ENCODE measurements at places on chromosomes 2 and 18.

DNA sequence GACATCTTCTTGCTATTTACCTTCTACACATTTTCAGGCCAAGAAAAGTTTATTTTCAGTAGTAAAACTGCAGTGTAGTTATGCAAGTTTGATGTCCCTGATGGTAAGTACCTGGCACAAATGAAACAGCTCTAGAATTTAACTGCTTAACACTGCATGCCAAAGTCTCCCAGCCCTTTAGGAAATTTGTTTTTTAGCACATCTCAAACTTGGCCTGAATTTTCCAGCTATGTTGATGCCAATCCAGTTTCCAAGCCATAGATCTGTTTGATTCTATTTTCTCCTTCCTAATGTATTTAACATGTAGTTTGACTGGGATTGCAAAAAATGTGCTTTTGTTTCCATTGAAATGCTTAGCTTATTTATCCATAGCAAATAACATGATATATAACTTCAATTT is 29.3 kb upstream of the ZNF385B start:
- DNase-seq, result no peak

- no peak for DNase-seq
Observed at GRCh38 chr2:67476809-67477790, 80.0 kb downstream of the ETAA1 start.

- no peak for DNase-seq
Observed at GRCh38 chr2:86398500-86399474, 42.4 kb upstream of the KDM3A start.

- DNase-seq, result peak; percentile 24
Observed at GRCh38 chr2:102473020-102473419, at the start of gene SLC9A4. Gene SLC9A4 (plus strand): TSS chr2:102473226. CDS start chr2:102473760, 534 bp downstream.

GRCh38 chr2:37020212-37020886 is 54.0 kb upstream of the STRN start:
- DNase-seq, result no peak

DNA sequence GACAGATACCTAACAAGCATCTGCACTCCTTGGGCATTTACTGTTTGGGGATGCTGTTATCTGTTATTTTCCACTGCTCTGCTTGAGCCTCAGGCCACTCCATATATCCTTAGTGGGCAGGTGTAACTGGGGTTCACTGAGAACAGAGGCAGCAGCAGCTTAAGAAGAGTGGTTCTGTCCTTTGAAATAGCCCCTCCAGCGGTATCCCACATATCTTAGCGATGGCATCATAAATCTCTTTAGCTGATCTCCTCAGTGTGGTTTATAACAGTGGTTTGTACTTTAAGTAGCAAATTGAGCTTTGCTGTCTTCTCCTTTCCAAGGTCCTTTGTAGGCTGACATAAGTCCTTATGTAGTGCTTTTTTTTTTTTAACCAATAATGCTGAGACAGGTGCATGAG is 79.7 kb upstream of the RPRM start:
- DNase-seq, result no peak

DNA sequence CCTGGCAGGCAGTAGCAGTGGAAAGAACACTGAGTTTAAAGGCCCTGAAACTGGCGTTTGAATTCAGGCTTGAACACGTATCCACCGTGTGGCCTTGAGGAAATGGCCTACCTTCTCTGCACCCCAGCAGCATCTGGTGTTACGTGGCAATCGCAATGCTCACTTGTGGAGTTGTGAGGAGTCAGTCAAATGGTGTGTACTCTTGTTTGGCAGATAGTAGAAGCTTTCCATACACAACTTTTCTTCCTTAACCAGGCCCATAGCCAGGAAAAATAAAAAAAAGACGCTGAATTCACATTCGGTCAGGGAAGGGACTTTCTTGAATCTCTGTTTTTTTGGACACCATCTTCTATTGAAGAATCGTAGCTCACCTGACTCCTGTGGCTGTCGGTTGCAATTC is 1101.5 kb upstream of the KLHL29 start:
- DNase-seq, result no peak

- DNase-seq, result no peak
Observed at GRCh38 chr18:43877616-43878321, 600.5 kb upstream of the SYT4 start.

GRCh38 chr2:53865264-53865663 is 5.5 kb upstream of the GPR75 start:
- DNase-seq, result no peak

- DNase-seq, result no peak
Observed at GRCh38 chr2:47078541-47079482, 76.3 kb downstream of the STPG4 start.

- DNase-seq, result no peak
Observed at GRCh38 chr2:126793885-126794613, 104.6 kb upstream of the TEX51 start.

DNA sequence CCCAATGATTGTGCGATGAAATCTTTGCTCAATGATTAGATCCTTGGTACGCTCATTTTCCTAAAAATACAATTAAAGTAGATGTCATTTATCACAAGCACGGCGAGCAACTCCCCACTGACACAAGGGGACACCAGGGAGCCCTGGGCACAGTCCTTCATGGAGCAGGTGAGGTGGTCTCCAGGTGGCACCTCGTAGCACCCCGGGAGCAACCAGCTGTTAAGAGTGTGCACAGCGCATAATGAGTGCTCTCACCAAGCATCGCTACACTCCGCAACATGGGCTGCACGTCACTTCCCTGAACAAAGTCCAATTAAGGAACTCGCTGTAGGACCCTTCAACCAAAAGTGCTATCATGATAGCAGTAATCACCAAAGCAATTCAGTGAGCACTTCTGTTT is 59.8 kb downstream of the ANO7 start:
- no peak for DNase-seq

GRCh38 chr2:46451131-46451711 is 28.1 kb upstream of the TMEM247 start:
- no peak for DNase-seq

DNA sequence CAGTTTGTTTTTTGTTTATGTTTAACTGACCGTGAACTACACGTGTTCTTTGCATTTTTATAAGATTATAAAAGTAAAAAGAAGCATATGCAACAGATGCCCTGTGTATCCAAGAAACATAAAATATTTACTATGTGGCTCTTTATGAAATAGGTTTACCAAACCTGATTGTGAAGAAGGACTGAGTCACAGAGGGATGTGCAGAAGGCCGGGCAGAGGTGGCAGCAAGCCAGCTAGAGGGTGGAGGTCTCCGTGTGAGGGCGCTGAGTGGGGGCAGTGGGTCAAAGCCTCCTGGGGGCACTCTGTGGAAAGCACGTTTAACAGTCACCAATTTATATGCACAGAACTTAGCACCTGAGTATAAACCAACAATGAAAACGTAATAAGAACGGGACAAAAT is 97.2 kb downstream of the TMEM18 start:
- no peak for DNase-seq

DNA sequence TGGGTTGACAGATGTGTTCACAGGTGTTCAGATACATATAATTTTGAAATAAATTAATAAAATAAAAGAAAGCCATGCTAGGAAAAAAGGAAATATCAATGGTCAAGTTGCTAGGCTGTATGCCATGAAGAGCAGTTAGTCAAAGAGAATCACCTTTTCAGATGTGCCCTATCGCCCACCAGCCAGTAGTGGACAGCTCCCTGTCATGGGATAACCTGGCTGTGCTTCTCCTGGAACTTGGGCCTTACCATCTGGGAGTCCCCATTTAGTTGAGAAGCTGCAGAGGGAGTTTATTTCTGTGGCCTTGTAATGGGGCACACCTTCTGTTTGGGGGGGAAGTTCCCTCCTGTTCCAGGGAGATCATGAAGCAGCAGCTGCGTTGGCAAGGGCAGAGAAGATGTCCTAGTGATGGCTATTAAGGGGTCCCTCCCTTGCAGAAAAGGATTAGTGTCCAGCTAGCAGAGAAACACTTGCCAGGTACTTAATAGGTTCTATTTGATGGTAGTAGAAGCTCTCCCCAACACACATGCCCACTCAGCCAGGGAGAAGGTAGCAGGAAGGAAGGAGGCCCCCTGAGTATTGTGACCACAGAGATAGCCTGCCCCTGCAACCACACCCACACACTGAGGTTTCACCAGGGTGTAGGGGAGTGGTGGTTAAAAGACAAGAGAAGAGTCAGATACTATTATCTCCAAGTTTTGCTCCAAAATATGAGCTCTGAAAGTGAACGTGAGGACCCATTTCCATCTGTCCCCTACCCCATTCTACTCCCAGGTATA is 117.7 kb downstream of the B3GNT2 start:
- no peak for DNase-seq

DNA sequence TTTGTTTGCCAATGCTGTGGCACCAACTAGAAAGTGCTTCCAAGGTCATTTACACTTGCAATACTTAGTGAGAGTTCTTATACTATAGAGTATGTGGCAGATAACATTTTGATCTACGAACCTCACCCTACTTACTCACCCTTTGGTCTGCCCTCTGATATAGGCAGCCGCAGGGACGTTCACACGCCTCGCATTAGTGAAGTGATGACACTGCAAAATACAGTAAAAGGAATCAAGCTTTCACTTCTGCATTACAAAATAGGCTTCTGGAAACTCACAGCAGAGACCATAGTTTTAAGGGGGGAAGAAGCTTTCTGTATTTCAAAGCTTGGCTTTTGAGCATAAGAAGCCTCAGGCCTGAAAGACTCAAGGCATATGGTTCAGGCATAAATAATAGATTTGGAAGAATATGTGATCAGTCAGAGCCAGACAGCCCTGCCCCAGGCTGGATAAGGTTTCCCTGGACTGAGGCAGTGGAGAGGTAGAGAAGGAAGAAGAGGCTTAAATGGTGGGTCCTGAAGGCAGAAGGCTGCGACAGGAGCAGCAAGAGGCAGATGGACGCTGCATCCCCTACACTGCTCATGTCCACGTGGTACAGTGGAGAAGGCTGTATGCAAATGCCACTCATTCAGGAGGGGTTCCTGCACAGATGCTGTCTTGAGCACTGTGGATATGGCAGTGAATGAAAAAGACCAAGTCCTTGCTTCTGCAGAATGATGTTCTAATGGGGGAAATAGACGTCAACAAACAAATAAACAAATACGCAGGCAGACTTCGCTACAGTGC is 63.1 kb downstream of the FECH start:
- DNase-seq, result no peak

- DNase-seq, result no peak
Observed at GRCh38 chr2:100380681-100381080, 36.8 kb downstream of the CHST10 start.

- DNase-seq, result no peak
Observed at GRCh38 chr2:236170590-236171165, 2.5 kb upstream of the GBX2 start.

DNA sequence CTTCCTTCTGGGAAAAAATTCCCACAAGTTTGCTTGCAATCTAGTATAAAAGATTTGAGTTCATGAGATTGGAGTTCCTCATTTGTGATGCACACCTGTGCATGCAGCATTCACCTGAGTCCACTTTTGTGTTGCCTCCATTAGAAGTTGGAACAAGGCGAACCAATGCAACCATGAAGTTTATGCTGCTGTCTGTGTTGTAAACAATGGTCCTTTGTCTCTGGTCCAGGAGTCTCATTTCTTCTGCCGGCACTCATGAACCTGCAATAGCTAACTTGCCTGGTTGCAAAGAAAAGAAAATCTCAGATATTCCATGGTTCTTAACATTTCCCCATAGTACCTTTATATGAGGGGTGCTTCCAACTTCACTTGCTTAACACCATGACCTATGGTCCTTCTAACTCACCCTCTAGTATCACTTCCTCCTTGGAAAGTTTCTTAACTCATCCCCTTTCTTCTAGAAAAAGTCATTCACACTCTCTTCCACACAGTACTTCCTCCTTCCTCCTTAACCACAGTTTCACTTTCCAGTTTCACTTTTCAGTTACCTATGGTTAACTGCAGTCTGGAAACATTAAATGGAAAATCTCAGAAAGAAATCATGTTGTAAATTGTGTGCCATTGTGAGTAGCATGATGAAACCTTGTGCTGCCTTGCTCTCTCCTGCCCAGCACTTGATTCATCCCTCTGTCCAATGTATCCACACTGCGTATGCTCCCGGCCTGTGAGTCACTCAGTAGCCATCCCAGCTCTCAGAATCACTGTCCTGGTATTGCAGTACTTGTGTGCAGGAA is 128.8 kb upstream of the TRIB2 start:
- DNase-seq, result no peak

DNA sequence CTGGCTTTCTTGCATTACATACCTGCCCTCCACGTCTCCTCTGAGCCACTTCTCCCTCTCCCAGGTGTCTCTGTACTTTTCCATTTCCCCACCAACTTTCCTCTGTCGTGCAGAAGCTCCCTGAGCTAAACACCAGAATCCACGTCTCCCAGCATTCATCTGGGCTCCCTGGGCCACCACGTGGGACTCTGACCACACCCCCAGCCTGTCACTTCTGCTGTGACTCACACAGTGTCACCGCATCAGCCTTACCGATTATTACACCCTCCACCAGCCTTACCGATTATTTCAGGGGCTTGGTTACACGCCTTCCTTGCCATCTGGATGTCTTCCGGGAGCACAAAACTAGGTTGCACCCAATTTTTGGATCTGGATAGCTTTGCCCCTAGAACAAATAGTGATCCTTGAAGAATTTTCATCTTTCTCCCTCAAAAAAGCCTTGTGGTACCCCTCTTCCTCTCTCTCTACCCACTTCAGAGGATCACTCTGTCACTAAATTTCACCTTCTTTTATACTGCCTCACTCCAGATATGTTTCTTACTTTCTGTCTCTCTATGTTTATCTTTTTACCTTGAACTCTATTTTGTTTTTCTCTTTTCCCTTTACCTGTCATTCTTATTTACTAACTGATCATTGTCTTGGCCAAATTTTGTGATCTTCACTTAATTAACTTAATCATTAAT is 136.9 kb upstream of the CAB39 start:
- peak; percentile 26 for DNase-seq

GRCh38 chr2:119367472-119368099 is 809 bp downstream of the DBI start:
- peak; percentile 16 for DNase-seq

DNA sequence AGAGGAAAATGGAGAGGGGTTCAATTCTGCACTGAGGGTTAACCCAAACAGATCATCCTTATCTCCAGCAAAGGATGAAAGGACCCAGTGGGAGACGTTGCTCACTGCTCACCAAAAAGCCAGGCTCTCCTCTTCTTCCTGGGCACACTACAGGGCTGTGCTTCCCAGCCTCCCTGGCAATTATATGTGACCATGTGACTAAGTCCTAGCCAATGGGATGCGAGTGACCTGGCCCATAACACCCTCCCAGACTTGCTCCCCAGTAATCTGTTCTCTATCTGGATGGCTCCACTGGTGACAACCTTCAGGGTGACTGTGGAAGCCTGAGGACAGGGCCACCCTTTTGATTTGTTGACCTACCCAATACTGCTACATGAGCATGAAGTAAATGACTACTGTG is 10.9 kb upstream of the PRKCE start:
- DNase-seq, result no peak

DNA sequence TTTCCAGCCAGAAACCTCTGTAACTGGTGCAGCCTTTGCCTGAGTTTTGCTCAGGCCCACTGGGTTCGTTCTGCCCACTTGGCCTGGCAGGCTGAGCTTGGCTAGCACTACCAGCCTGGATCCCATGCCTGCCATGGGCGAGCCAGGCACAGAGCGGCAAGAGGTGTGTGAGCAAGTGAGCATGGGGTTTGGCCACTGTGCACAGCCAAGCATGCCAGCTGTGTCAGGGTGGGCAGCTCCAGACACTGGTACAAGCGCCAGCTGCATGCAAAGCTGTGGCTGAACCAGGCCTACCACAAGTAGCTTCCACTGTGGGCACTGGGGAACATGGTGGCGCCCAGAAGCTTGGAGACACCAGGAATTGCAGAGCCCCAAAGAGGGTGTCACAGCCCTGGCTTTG is 56.3 kb upstream of the LDAH start:
- no peak for DNase-seq

- no peak for DNase-seq
Observed at GRCh38 chr2:145729993-145730770, 1210.3 kb upstream of the ZEB2 start.
